ENCODE measurements at places on chromosomes 12 and 14. TPM values are rescaled to one million over a fixed set of nuclear protein-coding genes. Genes with fewer than 3 reads are reported as not detected.

GRCh38 chr12:4278329-4279197 is 5.0 kb downstream of the CCND2 start:
- peaks cover 78% of the 10 kb centered on the region for H3K4me1 ChIP-seq
- DNase-seq: peak; percentile 92
- no peaks in the 10 kb centered on the region for H3K27me3 ChIP-seq
- peak overlapping the region; percentile 26 for H3K27ac ChIP-seq
- no peak overlapping the region for H3K4me3 ChIP-seq

Gene KERA
- total RNA-seq: not detected

GRCh38 chr12:124347805-124348658 is 53.1 kb downstream of the RFLNA start:
- no peak overlapping the region for H3K4me3 ChIP-seq
- peaks cover 82% of the 10 kb centered on the region for H3K36me3 ChIP-seq
- peaks cover 7% of the 10 kb centered on the region for H3K4me1 ChIP-seq
- no peak overlapping the region for H3K27ac ChIP-seq
- no peak for DNase-seq

Gene CLEC1B
- total RNA-seq: not detected

DNA sequence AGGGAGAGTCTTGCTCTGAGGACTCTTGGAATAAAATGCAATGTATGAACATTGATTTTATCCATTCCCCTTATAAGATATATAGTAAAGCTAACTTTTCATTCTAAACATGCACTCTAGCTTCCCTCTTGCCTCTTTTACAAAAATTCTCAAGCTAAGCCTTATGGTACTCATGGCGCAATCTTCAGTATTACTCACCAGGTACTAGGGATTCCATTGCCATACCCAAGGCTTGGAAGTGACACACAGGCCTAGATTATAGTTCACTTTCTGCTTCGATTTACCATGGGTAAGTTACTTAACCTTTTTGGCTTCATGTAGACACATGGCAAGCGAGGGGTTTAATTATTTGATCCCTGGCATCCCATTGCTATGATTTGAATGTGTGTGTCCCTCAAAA is 331.5 kb downstream of the LRIG3 start:
- DNase-seq: no peak
- no peaks in the 10 kb centered on the region for H3K36me3 ChIP-seq
- no peak overlapping the region for H3K4me3 ChIP-seq
- no peaks in the 10 kb centered on the region for H3K27me3 ChIP-seq
- peaks cover 70% of the 10 kb centered on the region for H3K4me1 ChIP-seq

Gene TMCC3
- total RNA-seq: 30.5 TPM

Gene TAS2R30
- 5.8 TPM for total RNA-seq

Data from esophagus muscularis mucosa (tissue), 4 donors.